ENCODE measurements at places on chromosomes 13 and 19. TPM values are rescaled to one million over a fixed set of nuclear protein-coding genes. Genes with fewer than 3 reads are reported as not detected.
A peak's percentile ranks its signal among the peaks of the same experiment; 100 is the strongest.

DNA sequence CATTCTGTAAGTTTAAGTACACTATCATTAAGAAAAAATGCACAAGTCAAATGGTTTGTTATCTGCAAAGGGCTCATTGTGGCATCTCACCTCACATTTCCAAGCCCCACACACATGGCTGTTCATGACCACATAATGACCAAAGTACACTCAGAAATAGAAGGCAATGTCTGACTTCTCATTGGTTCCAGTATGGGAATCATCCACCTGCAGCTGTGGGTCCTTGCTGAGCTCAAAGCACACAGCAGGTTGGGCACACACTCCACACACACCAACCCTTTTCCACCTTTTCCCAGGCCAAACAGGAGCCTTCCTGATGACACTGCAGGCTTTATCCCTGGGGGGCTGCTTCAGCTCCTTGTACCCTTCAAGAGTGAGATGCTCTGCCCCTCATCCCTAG is 11.8 kb downstream of the CLC start:
- DNase-seq: no peak

DNA sequence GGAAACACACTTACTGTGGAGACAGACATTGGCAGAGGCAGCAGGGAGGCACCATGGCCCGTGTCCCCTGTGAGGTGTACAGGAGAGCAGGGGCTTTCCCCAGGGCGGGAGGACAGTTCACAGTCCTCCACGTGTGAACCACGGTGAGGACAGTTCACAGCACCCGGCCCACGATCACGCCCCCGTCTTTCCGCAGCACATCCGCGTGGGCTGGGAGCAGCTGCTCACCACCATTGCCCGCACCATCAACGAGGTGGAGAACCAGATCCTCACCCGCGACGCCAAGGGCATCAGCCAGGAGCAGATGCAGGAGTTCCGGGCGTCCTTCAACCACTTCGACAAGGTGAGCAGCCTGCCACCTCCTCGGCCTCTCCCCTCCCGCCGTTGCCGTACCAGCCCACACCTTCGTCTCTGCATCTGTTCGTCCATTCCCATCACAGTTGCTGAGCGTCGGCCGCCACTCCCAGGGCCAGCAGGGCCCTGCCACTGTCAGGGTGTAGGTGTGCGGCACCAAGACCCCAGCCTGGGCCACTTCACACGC is 17.4 kb downstream of the CAPN12 start:
- peak; percentile 33 for DNase-seq

- no peak for DNase-seq
These were observed 30.6 kb downstream of the DPF1 start for GRCh38 chr19:38193445-38193844.

DNA sequence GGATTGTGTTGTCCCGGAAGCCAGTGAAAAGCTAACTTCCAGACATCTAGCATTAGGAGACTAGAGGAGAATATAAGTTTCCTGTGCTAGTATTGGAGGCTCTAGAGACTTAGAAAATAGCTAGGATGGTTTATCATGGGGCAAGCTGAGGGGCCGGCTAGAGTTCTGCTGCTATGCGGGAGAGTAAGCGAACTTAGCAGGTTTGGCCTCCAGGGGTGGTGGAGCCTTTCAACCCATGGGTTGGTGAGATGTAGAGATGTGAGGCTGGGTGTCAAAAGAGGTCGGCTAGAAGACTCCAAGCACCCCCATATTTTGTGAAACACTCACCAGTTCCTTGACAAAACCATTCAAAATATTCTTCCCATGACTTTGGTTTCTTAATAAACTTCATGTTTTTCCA is 4.4 kb downstream of the SULT2A1 start:
- DNase-seq: no peak

- DNase-seq: no peak
These were observed 3.9 kb upstream of the RCBTB2 start for GRCh38 chr13:48536621-48537250.

- DNase-seq: no peak
These were observed 209.7 kb downstream of the SPRY2 start for GRCh38 chr13:80131204-80131603.

DNA sequence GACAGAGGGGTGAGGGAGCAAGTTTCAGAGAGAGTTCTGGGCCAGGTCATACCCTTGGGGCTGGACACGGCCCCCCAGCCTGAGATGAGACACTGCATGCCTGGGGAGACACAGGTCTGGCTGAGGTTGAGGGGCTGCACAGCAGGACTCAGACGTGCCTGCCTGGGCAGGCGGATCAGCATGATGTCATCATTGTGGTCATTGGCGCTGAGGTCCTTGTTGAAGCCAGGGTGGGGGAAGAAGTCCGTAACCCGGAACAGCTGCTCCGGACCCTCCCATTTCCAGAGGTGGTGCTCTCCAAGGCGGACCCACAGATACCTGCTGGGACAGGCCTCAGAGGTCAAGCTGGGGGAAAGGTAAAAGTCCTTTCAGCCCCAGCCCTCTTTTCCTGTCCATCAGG is 5.0 kb upstream of the KLK8 start:
- no peak for DNase-seq

GRCh38 chr13:44449999-44450821 is 76.6 kb downstream of the SERP2 start:
- DNase-seq: no peak

KLK15 gene
- total RNA-seq: not detected

ZNF610 gene
- 1.8 TPM for total RNA-seq

- no peak for DNase-seq
These were observed 607 bp downstream of the PLEKHJ1 start for GRCh38 chr19:2235381-2236063.

DNA sequence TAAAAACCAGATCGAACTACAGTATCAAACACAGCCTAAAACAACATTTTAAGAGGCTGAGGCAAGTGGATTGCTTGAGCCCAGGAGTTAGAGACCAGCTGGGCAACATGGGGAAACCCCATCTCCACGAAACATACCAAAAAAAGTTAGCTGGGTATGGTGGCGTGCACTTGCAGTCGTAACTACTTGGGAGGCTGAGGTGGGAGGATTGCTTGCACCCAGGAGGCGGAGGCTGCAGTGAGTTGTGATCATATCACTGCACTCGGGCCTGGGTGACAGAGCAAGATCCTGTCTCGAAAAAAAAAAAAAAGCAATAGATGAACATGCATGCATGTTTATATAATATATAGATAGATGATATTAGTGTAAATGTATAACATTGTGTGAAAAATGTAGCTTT is 5.2 kb upstream of the MRPS31 start:
- no peak for DNase-seq

- no peak for DNase-seq
These were observed 2294.7 kb downstream of the PCDH9 start for GRCh38 chr13:64935441-64935840.

DNA sequence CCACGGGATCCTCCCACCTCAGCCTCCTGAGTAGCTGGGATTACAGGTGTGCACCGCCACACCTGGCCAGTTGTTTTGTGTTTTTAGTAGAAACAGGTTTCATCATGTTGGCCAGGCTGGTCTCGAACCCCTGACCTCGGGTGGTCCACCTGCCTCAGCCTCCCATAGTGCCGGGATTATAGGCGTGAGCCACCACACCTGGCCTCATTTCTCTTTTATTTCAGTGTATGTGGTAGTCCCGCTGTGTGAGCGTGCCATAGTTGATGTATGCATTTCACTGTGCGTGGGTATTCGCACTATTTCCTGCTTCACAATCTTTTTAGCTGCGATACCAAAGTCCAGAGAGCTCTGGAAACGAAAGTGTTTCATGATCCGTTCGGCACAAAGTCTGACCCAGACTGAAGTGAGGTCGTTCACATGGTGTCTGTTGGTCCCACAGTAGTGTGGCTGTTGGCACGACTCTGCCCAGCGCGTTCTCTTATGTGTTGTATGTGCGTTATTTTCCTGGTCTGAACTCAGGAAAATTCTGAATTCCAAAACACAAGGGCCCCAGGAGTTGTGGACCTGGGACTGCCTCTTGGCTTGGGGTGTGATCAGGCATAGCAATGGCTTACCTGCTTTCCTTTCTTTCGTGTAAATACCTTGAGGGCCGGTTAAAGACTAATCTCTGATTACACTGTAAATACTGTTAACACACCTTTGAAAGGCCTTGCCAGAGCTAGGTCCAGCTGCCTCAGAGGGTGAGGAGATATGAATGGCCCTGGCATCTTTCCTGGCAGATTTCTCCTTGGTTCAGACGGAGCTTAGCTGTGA is 8.6 kb downstream of the EPN1 start:
- no peak for DNase-seq

FLT3 gene
- 0.07 TPM for total RNA-seq

GRCh38 chr19:408902-409515 is at the start of gene C2CD4C:
Gene C2CD4C, minus strand, starts transcription at chr19:409147. Its CDS starts 786 bp downstream, at chr19:408361.
- DNase-seq: no peak

DNA sequence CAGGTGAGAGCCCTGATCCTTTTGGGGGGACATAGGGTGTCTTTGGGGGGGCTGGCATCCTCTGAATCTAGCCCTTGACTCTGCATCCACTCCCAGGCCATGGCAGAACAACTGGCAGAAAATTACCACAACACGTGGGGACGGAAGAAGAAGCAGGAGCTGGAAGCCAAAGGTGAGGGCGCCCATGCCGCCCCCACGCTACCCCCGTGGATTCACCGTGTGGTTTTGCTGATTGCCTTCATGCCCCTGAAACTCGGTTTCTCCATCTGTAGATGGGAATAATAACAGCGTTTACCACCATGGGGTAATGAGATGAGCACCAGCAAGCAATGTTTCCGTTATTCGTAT is 72.9 kb downstream of the RYR1 start:
- no peak for DNase-seq

GRCh38 chr19:49690656-49691242 is at the start of gene CPT1C:
Gene CPT1C, plus strand, starts transcription at chr19:49691116. Its CDS starts 1,137 bp downstream, at chr19:49692253.
- peak; percentile 16 for DNase-seq

GRCh38 chr19:18417250-18418028 is 1.8 kb upstream of the SSBP4 start:
- peak; percentile 64 for DNase-seq

DNA sequence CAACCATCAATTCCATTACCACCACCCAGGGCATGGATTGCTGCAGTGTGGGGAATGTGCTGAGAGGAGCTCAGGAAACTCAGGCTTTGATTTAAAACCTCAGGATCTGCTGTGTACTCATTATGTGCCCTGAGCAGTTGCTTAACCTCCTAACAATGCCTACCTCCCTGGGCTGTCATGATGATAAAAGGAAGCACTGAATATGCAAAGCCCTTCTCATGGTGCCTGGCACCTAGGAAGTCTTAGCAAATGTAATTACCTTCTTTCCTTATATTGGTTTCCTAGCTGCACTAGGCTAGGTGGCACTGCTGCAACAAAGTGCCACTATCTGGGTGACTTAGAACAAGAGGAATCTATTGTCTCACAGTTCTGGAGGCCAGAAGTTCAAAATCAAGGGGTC is 62.2 kb downstream of the KCTD12 start:
- no peak for DNase-seq

GRCh38 chr13:104414181-104414580 is 1348.0 kb upstream of the SLC10A2 start:
- DNase-seq: no peak

ABCC4 gene
- total RNA-seq: 11.2 TPM

All from CD8-positive, alpha-beta memory T cell (primary cell).